T-cell (primary cell): ENCODE measurements at places on chromosomes 16 and 17.

DNA sequence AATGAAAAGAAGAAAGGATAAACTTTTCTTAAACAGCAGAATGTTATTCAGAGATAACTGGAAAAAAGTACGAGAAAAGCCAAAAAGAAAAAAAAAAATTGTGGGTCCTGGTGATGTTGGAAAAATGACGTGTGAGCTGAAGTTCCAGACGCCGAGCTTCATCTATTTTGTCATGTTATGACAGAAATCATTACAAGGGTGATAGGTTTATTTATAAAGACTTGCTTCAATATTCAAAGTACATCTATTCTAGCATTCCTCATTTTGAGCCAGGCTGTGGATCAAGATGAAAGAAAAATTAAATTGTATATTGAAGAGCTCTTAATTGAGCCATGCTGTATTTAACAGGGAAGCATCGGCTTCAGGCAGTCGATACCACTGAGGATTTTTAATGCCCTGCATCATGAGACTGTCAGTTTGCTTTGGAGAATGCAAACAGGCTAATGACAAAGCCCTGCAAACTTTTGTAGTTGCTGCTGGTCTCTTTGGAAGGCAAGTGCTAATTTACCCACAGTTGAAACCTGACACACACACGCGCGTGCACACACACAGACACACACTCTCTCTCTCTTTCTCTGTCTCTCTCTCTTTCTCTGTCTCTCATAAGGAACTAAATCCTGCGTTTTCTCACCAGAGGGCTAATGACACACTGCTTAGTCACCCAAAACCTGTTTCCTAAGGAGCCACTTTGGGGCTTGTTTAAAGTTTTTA, 110.7 kb downstream of the WWOX start:
- DNase-seq: no peak

- no peak for DNase-seq
Measured at GRCh38 chr16:84279881-84280280, 14.8 kb upstream of the WFDC1 start.

GRCh38 chr17:80146121-80147034, 550 bp downstream of the EIF4A3 start:
- peak; percentile 11 for DNase-seq

GRCh38 chr16:71807905-71808592, 585 bp downstream of the AP1G1 start:
- no peak for DNase-seq
